ENCODE measurements at places on chromosomes 5 and 9.

DNA sequence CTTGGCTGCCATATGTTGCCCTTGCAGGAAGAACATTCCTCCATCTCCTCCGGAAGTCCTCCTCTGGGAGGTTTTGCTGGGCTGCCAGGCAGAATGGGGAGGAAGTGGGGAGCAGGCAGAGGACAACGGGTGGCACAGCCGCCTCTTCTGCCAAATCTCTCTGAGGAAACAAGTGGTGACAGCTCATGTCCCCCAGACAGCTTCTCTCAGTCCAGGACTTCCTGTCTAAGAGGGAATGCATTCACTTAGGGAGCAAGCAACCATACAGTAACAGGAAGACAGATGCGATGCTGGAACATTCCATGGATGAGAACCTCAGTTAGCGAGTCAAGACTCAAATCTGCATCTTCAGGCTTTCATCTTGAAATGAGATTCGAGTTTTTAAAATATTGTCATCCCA is 701.0 kb downstream of the SEMA5A start:
- DNase-seq, result no peak

DNA sequence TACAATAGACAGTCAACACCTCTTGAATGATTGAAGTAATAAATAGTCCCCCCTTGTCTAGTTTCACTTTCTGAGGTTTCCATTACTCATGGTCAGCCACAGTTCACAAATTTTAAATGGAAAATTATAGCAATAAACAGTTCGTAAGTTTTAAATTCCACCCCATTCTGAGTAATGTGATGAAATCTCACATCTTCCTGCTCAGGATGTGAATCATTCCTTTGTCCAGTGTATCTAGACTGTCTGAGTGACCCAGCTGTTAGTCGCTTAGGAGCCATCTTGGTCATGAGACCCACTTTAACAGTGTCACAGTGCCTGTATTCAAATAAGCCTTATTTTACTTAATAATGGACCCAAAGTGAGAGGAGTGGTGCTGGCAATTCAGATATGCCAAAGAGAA is 311.6 kb upstream of the PRR16 start:
- DNase-seq, result no peak

DNA sequence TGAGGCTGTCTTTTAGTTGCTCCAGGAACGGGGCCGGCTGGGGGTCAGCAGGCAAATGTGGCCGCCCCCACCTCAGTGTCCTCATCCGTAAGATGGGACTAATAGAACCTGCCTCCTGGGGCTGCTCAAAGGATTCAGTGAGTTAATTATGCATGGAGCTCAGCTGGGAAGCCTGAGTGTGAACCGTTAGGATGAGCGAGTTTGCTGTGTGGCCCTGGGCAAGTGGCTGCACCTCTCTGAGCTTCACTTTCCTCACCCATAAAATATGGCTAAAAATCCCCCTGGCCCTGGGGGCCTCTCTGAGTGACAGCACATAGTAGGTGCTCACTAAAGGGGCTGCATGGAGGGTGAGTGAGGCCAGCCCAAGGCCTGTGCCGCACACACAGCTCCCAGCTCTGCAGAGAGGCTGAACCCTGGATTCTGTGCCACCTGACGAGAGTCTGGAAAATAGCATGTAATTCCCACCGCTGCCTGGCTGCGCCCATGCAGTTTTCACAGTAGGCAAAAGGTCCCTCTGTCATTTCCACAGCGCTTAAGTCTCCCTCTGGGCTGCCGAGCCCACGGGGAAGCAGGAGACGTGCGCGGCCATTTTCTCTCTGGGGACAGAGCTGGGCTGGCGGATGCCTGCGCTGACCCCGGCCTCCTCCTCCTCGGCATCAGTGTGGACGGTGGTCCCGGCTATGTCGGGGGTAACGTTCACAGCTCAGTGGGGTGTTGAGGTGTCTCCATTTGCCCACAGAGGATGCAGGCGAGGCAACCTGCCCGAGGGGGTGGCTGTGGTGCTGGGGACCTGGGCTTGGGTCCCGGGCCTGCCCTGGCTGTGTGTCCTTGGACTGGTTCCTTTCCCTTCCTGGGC is 18.2 kb downstream of the ASS1 start:
- DNase-seq, result no peak

DNA sequence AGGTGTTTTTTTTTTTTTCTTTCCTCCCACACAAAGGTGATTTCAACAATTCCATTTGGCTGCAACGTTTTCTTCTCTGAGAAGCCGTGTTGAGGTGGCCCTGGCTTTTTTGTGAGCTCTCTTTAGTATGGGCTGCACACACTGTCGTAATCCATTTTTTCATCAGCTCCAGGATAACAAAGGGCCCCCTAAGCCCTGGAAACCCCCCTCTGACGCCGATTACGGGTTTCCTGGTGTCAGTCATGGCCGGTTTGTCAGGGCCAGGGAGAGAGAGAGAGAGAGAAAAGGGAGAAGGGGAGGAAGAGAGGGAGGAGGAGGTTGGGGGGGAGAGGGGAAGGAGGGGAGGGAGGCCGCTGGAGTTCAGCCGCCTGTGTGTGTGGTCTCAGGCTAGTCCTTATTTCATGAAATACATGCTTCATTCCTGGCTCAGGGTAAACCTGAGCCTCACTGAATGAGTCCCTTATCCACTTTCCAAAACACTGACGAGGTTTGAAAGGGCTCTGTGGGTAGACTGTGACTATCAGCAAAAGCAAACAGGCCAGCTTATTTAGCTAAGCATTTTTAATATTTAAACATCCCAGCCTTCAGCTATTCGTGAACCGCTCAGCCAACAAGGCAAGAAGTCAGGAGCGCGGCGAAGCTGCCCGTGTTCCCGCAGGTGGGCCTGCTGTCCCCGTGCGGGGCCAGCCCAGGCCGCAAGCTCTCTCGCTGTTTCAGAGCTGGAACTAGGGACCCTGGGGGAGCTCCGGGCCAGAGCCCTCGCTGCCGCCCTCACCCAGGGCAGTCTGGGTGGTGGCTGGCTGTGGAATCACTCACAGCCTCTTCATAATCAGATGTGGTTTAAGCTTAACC is 172.8 kb downstream of the ERCC6L2 start:
- no peak for DNase-seq

Data from gastrocnemius medialis (tissue), 4 donors.